Stimulated activated CD8-positive, alpha-beta memory T cell treated with anti-CD3 and anti-CD28 coated beads, Interleukin-4, amount 100 ng/mL, for 4 hours (primary cell): ENCODE measurements at places on chromosomes 2 and 18.

- no peak for DNase-seq
These were observed 12.3 kb upstream of the SETBP1 start for GRCh38 chr18:44668270-44668975.

GRCh38 chr2:85119900-85120299 lies 13.3 kb upstream of the TCF7L1 start:
- no peak for DNase-seq

DNA sequence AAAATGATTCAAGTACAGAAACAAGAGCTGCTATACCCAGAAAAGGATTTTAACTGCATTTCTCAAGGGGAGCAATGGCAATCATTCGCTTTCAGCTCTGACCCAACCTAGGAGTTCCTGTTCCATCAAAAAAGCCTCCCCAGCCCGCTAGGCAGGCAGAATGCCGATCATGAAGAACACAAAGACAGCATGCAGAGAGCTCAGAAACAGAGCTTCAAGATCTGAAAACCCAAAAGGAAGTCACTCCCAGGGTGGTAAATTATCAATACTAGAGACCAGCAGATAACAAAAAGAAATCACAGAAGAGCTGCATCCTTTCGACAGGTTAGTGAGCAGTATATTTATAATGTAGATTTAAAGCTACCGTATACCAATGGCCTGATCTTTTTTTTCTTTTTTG lies 84.8 kb upstream of the CRIM1 start:
- DNase-seq: no peak

GRCh38 chr2:8857709-8858108 lies 20.3 kb upstream of the KIDINS220 start:
- no peak for DNase-seq
